ENCODE measurements at places on chromosomes 5 and 9.

DNA sequence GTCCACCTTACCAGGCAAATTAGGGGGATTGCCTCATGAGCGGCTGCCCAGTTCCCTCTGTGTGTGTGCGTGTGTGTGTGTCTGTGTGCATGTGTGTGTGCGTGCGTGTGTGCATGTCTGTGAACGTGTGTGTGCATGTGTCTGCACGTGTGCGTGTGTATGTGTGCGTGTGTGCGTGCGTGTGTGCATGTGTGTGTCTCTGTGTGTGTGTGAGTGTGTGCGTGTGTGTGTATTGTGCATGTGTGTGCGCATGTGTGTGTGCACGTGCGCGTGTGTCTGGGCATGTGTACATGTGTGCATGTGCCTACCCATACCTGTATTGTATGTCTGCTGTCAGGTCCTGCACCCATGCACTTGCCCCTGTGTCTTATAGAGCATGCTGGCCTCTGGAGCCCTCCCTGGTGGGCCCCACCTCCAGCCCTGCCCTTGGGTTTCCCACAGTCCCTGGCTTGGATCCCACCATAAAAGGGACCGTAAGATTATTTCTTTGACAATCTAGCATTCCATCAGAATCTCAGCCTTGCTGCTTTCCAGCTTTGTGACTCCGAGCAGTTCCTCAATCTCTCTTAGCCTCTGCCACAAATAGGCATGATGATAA lies 9.3 kb downstream of the PSD2 start:
- DNase-seq = no peak

- no peak for DNase-seq
Measured at GRCh38 chr5:39526914-39527477, 102.2 kb upstream of the DAB2 start.

DNA sequence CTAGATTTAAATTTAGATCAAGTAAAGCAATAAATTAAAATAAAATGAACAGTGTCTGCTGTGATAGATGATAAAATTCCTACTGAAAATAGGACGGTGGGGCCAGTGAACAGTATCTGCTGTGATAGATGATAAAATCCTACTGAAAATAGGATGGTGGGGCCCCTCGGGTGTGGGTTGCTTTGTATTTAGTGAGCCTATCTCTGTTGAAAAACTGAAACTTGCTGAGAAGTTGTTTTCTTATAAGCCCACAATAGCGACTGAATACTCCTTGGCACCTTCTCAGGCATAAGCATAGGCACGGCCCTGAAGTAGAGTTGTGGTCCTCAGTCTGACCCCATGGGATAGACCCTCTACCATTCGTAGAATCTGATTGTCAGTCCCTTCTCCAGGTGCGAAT lies 5.7 kb downstream of the SDHA start:
- DNase-seq = no peak

- no peak for DNase-seq
Measured at GRCh38 chr9:87844506-87844905, 38.2 kb upstream of the SPATA31E1 start.

DNA sequence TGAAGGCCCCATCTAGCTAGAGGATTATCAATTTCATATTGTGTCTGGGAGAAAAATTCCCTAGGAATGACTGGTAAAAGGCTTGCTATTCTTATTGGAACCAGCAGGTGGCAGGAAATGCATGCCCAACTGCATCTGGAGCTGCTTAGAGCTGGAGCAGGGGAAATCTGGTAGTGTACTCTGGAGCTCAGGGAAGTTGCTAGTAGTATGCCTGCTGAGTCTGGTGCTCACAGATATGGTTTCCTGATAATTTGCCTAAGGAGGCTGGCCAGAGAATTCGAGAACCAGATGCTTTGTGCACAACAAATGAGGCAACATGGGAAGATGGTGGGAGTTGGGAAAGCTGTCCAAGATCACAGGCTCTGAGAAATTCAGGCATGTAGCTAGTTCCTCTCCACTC lies 53.7 kb downstream of the G3BP1 start:
- DNase-seq = peak; percentile 75

DNA sequence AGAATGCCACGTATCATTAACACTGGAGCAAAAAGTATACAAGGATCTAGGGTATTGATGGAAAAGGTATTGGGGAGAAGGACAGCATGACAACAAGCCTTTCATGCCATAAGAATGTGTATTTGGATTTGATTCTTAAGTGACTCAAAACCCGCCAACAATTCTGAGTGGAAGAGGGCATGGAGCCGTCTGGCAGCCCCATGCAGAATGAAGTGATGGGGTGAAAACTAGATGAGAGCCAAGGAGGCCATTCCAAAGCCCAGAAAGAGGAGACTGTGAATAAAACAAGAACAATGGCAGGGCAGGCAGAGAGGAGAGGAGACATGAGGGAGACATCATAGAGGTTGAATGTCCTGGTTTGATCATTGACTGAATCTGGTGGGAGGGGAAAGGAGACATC lies 272.3 kb upstream of the WWC1 start:
- no peak for DNase-seq

DNA sequence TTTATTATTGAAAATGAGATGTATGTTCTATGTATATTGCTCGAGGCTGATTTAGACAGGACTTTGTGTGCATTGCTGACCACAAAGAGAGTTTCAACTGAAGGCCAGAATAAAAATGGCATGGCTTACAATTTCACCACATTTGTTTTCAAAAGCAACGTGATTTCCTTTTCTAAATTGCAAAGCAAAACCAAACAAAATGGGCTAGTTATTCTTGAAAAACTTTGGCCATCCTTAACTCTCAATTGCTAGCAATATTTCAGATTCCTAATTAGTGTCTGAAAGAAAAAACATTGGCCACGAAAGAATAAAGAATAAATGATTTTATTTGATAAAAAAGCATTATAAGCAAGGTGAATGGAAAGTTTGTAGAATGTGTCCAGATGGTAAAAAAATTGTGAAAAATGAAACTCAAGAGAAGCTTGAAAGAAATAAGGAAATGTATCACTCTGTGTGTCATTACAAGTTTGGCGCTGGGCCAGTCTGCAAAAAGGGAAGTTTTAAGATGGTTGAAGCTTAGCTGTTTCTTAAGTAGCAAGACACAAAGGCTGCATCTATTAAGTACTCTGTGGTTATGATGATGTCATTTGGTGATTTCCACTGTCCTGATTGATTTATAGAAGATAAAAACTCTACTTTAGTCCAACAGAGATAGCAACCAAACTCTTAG lies 89.2 kb upstream of the PRLR start:
- peak; percentile 31 for DNase-seq

DNA sequence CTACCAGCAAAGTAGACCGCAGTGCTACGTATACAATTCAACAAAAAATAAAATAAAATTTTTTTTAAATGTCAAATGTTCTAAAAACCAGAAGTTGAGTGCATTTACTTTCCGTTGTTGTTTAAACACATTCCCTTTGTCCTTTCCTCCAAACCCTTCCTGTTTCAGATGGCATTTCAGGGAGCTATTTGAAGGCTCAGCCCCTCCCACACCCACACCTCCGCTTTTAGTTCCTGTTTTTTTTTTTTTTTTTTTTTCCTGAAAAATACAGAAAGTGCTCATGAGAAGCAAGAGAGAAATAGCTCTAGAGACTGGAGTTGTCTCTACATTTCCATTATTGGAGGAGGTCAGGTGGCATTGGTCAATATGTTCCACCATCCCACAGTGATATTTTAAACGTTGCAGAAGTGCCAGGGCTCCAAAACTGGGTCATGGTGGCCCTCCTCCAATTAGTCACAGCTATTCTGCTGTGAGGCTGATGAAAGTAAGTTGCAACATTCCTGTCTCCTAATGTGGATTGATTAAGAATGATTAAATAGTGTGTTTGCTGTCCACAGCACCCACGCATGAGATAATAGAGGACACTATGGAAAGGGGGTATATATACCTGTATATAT lies 106.9 kb downstream of the GABRG2 start:
- DNase-seq = no peak

- no peak for DNase-seq
Measured at GRCh38 chr9:127928676-127929624, 1.6 kb downstream of the PIP5KL1 start.

- DNase-seq = no peak
Measured at GRCh38 chr5:21573416-21574314, 1279.5 kb downstream of the CDH12 start.

DNA sequence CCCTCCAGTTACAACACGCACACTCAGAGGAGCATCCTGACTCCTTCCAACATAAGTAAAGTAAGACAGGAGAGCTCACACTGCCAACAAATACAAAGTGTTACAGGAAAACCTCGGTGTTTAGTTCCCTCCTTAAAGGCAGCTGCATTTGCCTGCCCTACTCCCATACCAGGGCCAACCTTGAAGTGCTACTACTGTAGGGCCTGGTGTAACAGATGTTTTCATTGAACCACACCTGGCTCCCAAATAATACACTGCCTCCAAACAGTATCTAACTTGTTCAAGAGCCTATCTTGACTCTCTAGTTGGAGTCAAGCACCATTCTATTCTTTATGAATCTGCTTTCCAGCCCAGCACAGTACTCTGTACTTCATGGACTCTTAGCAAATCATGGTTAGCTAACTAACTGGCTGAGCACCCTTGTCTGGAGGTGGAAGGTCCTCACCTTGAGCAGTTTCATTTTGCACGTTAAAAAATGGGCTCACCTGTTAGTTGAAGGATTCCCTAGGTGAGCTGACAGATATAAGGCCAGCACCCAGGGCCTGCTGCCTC lies 34.6 kb downstream of the TTC39B start:
- DNase-seq = no peak

DNA sequence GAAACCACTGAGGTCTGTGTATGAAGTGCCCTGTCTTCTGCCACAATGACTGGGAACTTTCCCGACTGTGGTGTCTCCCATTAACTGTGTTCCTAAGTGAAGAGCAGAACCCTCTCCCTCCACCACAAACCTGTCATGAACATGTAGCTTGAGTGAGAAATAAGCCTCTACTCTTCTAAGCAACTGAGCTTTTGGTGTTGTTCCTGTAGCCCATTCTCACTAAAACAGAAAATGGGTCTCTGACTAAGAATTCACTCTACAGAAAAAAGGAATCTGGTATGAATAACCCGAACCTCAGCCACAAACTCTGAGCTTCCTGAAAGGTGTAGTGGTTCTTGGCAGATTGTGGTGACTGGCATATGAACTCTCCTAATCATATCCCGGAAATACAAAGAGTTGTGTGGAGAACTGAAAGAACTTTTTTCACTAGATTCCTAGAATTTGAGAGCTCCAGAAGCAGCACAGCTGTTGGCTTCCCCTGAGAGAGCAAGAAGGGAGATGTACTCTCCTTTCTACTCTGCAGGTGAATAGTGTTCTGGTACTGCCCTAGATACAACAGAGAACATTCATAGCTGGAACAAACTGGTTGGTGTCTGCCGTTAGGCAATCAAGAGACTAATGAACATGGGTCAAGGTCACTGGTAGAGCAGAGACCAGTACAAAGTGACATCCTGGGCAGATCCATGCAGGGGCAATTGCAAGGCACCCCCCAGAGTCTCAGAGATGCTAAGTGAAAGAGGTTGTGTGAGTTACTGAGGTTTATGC lies 283.8 kb downstream of the PDE4D start:
- DNase-seq = no peak

GRCh38 chr9:19493174-19493811 lies 84.5 kb downstream of the ACER2 start:
- peak; percentile 50 for DNase-seq

- DNase-seq = no peak
Measured at GRCh38 chr5:18375641-18376040, 741.4 kb downstream of the TAF11L14 start.

DNA sequence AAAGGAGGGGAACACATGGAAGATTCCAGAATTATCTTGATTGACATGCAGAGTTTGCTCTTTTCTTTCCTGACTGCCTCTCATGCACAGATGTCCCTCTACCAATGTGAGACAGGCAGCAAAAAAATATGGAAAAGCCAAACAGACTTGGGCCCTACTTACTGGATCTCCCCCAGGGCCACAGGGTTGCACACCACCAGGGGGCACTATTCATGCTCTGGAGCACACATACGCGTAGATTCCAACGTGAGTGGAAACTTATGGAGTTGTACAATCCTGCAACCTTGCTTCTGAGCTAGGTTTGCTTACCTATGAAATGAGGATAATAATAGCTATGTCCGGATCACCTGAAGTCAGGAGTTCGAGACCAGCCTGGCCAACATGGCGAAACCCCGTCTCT lies 319.5 kb downstream of the ARHGEF28 start:
- peak; percentile 50 for DNase-seq

DNA sequence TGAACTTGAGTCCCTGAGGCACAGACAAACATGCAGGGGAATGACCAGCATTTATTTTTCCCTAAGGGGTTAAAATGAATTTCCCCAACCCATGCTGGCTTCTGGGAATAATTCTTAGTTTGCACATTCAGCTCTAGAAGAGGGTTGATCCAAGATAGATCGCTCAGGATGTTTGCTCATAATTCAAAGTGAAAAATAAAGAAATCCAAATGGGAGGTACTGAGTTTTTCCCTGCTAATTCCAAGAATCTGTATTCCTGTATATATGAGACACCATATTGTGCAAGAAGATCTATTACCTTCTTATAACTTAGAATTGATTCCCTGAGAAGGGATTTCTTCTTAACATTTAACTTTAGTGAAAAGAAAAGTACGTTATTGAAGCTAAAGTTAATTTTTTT lies 96.2 kb downstream of the VCAN start:
- DNase-seq = no peak

- DNase-seq = no peak
Measured at GRCh38 chr5:136886608-136887007, 521.3 kb upstream of the TRPC7 start.

GRCh38 chr5:143896966-143897365 lies 85.0 kb downstream of the HMHB1 start:
- DNase-seq = no peak

GRCh38 chr5:10059556-10059955 lies 190.1 kb downstream of the ATPSCKMT start:
- DNase-seq = no peak

DNA sequence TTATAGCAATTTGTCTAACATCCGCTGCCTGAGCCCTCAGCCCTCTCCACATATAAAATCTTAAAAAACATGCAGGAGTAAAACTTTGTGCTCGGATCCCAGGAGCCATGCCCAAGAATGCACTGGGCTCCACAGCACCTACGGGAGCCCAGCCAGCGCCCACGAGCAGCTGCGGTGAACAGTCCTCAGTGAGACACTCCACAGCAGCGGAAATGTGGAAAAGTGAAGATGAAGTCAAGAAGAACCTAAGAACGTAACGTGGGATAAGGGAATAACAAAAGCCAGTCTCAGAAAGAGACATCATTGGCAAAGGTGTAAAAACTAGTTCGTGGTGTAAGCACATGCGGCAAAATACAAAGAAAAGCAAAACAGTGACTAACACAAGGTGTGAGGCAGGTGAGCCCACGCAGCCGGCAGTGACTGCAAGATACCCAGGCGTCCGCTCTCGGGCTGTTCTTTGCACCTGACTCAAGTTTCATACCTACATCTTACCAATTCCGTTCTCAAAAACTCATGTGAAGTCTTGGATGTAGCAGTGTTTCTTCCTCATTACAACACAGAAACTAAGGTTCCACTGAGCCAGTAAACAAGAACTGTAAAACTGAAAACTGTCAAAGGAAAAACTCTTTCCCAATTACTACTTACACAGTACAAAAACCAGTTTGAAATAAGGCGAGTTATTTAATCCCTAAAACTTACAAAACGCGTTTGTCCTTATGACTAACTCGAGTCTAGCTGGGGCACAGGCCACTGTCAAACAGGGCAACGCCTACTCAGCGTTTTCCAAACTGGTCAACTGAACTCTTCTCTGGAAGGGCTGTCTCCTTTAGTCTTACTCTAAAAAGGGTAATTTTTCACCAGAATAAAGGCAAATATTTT lies 1.7 kb downstream of the CAMSAP1 start:
- DNase-seq = no peak

All from HAP-1 (cell line).